ENCODE measurements at places on chromosomes 5 and 9.

- no peak for DNase-seq
Observed at GRCh38 chr5:139908749-139909148, 113.1 kb downstream of the PSD2 start.

- DNase-seq: no peak
Observed at GRCh38 chr5:130424341-130424740, 520.1 kb downstream of the CHSY3 start.

GRCh38 chr5:21173526-21173925 lies 1185.5 kb upstream of the CDH18 start:
- DNase-seq: no peak

- DNase-seq: no peak
Observed at GRCh38 chr5:76838481-76839261, 11.1 kb upstream of the S100Z start.

DNA sequence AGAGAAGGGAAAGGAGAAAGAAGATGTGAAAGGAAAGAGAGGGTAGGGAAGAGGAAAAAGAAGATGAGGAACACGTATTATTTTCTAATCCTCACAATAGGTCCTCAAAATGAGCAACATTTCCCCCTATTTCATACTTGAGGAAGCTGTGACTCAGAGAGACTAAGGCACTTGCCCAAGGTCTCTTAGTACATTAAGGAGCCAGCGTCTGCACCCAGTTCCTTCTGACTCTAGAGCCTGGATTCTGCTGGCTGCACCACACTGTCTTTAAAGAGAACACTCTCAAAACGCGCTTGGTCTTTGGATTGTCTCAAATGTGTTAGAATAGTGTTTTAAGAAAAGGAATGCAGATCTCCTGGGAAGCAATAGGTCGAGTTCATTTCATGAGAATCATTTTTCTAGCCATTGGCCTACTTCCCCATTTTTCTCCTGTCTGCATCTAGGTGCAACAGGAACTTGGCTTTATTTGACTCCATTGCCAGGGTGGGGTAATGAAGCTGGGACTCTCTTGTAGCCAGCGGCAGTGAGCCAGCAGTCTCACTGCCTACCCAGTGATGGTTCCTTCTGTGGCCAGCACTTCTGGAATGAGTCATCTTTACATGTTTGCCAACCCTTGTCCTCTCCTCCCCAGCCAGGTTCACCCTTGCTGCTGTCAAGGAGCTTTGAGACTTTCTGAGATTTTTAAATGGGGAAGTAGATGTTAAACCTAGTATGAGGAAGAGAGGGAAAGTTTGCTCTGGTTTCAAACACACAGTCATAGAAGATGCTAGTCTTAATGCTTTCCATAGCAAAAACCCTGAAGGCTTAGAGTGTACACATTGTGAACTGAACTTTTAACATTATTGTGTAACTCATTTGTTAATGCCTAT lies 82.7 kb downstream of the DOCK8 start:
- DNase-seq: peak; percentile 95

DNA sequence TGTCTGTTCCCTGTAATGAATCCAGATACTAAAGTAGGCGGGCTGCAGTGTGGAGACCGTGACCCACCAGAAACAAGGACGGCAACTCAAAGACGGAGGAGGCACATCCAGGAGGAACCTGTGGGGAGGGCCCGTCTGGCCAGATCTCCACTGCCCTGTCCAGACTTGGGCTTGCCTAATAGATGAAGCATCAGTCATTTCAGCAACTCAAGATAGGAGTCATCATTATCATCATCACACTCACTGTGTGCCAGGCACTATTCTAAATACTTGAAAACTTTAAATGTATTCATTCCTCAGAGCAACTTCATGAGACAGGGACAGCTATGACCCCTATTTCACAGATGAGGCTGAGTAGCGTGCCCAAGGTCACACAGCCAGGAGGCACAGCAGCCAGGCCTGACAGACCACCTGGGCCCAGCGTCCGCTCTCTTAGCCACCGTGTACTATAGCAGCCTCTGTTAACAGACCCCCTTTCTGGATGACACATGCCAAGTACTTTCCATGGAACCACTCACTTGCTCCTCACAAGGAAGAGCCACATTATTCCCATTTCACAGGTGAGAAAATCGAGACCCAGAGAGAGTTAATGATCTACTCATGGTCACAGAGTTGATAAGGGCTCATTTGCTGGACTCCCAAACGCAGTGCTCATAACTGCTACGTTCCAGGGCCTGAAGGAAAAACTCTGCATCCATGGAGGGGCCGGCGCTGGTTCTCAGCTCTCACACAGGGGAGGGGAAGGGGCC lies 4.9 kb upstream of the IL4 start:
- no peak for DNase-seq

- no peak for DNase-seq
Observed at GRCh38 chr5:132385326-132386105, 16.0 kb downstream of the SLC22A5 start.

DNA sequence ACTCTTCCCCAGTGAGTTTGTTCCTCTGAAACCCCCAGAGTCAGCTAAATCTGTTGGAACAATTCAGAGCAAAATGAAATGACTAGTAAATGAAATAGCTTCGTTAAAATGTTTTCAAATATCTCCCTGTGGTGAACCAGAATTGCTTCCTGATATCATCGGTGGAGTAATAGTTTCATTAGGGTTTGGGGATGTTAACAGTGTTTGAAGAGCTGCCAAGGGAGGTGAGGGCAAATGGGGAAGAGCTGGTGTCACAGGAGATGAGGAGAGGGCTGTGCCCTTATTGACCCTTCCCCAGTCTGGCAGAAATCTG lies 4.3 kb upstream of the C7 start:
- no peak for DNase-seq

- no peak for DNase-seq
Observed at GRCh38 chr9:71783120-71783523, 14.8 kb upstream of the CEMIP2 start.

DNA sequence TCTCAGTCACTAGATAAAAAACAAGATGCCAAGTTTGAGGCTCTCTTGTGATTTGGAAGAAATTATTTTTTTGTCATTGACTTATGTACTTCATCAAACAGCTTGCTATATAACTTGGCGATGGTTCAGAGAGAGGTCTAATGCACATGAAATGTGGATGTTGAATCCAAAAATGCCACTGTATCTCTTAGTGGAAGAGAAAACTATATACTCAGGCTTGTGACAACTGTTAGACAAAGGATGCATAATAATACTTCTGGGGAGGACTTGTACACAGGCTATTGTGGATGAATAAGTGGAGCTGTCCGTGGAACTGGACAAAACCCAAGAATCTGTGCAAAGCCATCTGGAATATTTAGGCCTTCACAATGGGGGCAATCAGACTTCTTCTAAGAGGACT lies 162.9 kb upstream of the NMUR2 start:
- no peak for DNase-seq

DNA sequence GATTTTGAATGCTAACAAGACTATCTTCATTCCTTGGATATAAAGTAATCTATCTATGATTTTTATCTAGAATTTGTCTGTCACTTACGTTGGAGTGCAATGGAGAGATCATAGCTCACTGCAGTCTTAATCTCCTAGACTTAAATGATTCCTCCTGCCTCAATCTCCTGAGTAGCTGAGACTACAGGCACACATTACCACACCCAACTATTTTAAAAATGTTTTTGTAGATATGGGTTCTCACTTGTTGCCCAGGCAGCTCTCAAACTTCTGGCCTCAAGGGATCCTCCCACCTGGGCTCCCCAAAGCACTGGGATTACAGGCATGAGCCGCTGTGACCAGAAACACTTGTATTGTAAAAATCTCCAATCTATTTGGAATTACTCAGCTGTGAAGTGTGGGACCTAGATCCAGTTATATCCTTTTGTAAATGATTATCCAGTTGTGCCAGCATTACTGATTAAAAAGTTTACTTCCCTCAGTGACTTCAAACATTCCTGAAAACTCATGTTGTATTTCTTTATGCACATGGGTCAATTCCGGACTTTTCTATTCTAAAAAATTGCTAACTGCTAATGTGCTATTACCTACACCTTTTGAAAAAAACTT lies 1793.8 kb upstream of the WWC1 start:
- DNase-seq: no peak

GRCh38 chr9:124368692-124369091 lies 46.5 kb downstream of the PSMB7 start:
- DNase-seq: no peak

- DNase-seq: no peak
Observed at GRCh38 chr5:169112016-169112415, 188.9 kb downstream of the SLIT3 start.

DNA sequence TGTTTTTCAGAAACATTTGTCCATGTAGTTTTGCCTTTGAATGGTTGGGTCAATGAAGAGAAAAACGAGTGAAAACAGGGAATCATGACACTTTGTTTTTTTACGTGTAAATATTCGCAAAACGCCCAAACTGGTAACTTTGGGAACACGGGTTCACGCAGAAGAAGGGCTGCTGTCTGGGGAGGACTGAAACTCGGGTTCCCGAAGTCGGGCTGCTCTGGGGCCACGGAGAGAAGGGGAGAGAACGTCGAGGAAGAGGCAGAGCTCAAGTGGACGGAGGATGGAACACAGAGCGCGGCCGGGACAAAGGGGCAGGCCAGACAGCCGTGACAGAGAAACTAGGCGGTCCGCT lies 478 bp upstream of the SETD9 start:
- DNase-seq: no peak

- no peak for DNase-seq
Observed at GRCh38 chr5:39826051-39826450, 401.3 kb upstream of the DAB2 start.

- DNase-seq: no peak
Observed at GRCh38 chr9:26341545-26341944, 551.1 kb downstream of the CAAP1 start.

DNA sequence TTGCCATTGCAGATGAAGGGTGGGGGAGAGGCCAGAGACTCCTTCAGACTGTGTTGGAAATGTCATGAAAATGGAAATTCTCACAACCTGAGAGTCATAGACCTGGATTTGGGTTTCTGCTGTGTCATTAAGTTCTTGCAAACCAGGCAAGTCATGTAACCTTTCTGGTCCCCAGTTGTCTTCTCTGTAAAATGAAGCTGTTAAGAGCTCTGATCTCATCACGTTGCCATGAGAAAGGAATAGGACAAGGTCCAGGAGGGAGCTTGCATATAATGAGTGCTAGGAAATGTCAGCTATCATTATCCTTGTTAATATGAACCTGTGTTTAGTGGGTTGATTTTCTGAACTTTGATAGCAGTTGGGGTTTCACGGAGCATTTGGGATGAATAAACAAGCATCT lies 59.1 kb downstream of the FGF1 start:
- no peak for DNase-seq

DNA sequence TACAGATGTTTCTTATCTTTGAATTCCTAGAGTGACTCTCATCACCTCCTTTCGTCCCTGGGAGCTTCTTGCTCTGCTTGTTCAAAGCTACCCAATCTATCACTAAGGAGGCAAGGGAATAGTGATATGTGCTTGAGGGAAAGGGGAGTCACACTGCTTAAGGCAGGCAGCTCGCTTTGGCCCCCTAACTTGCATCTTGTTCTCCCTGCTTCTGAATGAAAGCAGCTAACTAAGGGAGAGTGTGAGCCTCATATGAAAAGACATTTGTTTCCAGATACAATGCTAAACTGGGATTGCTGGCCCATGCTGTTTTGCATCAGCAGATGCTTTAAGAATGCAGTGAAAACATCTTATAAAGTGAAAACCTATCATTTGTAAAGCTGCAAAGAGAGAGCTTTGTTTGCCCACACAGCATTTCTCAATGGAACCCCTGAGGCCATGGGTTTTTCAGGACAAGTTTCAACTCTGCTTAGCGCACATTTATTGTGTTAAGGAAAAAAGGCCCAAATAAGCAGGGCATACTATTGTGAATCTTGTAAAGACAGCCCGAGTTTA lies 367.9 kb upstream of the ADAMTSL1 start:
- no peak for DNase-seq

DNA sequence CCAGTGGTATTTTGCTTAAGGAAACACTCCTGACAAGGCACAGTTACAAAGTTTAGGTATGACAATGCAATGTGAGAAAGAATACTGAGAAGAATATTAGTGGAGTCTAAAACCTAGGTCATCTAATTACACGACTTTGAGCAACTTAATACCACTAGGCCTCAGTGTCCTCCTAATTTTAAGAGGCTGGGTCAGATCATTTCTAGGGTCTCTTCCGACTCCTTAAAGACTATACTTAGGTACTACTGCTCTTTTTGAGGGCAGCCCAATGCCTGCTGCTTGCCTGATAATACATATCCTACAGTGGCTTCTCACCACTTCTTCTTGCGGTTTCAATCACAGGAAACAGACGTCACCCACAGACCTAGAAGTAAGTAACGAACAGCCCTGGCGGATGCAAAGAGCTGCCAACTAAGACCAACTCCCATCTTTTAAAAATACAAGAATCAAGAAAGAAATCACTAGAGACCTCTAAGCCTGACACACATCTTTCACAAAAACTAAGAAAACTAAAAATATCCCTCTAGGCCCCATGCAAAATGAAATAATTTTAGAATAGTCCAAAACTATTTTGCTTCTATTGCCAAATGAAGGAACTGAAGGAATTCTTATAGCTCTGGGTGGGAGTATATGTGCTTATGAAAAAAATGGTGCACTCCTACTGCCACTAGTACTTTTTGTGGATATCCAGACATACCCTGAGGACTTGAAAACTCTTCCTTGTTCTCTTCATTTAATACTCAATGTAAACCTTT lies 13.1 kb downstream of the DIAPH1 start:
- peak; percentile 94 for DNase-seq

DNA sequence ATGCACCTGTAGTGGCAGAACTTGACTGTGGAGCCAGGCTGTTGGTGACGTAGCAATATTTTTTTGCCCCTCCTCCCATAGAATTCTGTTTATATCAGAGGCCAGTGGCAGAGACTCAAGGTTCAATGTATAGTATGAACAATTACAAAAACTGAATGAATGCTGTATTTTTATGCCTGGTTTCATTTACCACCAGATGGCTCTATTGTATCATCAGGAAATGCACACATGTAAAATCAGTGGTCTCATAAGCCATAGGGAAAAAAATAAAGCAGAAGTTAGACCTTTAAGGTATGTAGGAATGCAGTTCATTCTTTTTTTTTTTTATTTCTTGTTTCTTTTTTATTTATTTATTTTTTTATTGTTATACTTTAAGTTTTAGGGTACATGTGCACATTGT lies 43.6 kb downstream of the CCDC192 start:
- no peak for DNase-seq

- peak; percentile 62 for DNase-seq
Observed at GRCh38 chr5:5494489-5495402, 72.3 kb downstream of the ICE1 start.

DNA sequence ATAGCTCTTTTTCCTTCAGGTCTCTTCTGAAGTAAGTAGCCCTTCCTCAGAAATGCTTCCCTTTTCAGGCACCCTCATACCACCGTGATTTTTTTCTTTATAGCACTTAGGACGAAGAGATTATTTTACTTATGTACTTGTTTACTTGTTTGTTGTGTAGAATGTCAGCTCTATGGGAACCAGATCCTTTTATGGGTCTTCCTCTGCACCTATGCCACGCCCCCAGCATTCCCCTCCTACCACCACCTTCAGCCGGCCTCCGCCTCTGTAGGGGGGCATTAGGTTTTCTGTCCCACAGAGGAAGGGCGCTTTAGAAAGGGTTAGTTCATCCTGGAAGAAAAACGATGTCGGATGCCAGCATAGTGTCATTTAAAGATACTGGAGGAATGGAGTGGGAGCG lies 1.8 kb downstream of the CDKN2B-AS1 start:
- DNase-seq: no peak

GRCh38 chr5:37308793-37309192 lies 59.6 kb upstream of the CPLANE1 start:
- DNase-seq: peak; percentile 32

Data from HL-60 (cell line).